ENCODE measurements at places on chromosomes 1 and 21.

GRCh38 chr1:207335695-207336363, 14.4 kb downstream of the CD55 start:
- DNase-seq: no peak

- no peak for DNase-seq
Measured at GRCh38 chr1:228148196-228148861, 1.4 kb upstream of the GJC2 start.

- DNase-seq: no peak
Measured at GRCh38 chr1:7405844-7406500, 365.1 kb upstream of the VAMP3 start.

GRCh38 chr1:21764615-21765423, 18.1 kb downstream of the USP48 start:
- DNase-seq: no peak

- DNase-seq: no peak
Measured at GRCh38 chr1:156488566-156489165, 11.9 kb downstream of the MEF2D start.

GRCh38 chr1:89894210-89895201, 73.7 kb downstream of the LRRC8D start:
- no peak for DNase-seq

DNA sequence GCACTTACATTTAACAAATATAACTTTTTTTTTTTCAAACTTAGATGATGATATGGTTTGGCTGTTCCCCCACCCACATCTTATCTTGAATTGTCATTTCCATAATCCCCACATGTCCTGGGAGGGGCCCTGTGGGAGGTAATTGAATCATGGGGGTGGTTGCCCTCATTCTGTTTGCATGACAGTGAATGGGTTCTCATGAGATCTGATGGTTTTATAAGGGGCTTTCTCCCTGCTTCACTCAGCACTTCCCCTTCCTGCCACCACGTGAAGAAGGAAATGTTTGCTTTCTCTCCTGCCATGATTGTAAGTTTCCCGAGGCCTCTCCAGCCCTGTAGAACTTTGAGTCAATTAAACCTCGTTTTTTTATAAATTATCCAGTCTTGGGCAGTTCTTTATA, 432.6 kb downstream of the AMY1C start:
- no peak for DNase-seq

GRCh38 chr1:165647517-165647916, 16.5 kb downstream of the MGST3 start:
- DNase-seq: no peak

- DNase-seq: no peak
Measured at GRCh38 chr1:53266038-53266437, 27.7 kb upstream of the MAGOH start.

- DNase-seq: no peak
Measured at GRCh38 chr1:187264995-187265602, 436.4 kb downstream of the PLA2G4A start.

DNA sequence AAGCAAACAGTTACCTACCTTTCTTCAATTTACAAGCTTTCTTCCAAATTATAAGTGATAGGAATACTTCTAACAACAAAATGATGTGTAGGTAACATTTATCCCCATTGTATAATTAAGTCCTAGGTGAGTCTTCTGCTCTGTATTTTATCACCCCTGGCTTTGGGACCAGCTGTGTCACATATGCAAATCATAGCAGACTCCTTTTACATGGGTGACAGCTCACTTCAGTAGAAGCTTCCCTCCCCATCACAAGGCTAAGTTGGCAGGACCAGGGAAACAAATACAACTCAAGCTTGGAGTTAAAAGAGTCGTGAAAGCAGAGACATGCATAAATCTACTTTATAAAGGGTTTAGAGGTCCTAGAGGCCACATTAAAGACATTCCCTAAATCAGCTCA, 121.1 kb upstream of the RUNX1 start:
- no peak for DNase-seq

- no peak for DNase-seq
Measured at GRCh38 chr1:32116531-32116930, 8.7 kb downstream of the KPNA6 start.

- no peak for DNase-seq
Measured at GRCh38 chr1:99737016-99737415, 29.4 kb downstream of the FRRS1 start.

DNA sequence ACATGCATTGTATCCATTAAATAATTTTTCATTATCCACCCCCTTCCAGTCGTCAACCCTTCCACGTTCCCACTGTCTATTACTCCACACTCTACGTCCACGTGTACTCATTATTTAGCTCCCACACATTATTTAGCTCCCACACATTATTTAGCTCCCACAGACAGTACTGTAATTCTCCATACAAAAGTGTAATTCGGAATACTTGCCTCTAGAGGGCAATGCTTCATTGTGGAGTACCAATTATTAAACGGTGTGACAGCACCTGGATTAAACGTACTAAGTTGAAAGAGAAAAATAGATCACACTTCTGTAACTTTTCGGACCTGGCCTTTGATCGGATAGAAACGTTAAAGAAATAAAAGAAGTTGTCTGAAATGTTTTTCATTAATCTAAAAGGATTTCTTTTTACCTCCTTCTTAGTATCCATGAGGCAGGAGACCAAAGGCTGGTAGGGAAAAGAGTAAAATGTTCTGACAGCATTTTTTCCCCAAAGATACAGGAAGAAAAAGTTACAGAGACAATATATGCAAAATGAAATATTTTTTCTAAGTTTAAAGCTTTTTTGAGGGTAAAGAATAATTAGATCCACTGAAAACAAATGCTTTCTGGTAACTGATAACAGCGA, 99.2 kb downstream of the LHX8 start:
- no peak for DNase-seq

- no peak for DNase-seq
Measured at GRCh38 chr21:16468184-16468583, 738.4 kb downstream of the USP25 start.

DNA sequence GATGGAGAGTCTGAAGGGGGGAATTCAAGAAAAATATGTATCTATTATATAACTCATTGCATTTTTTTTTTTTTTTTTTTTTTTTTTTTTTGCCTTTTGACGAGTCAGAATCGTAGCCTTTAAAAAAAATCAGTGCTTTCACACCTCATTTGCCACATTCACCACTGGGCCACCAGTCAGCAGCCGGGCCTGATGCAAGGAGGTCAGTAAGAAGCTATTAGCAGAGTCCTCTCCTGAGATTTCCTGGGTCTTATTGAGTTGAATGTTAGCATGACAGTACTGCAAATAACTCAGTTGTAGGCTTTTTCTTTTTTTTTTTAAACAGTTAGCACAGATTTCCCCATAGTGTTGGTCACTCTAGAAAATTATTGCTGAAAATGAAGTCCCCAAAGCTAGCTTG, 139.8 kb downstream of the SPATA17 start:
- no peak for DNase-seq

- DNase-seq: no peak
Measured at GRCh38 chr1:235502601-235503402, 1.4 kb downstream of the B3GALNT2 start.

DNA sequence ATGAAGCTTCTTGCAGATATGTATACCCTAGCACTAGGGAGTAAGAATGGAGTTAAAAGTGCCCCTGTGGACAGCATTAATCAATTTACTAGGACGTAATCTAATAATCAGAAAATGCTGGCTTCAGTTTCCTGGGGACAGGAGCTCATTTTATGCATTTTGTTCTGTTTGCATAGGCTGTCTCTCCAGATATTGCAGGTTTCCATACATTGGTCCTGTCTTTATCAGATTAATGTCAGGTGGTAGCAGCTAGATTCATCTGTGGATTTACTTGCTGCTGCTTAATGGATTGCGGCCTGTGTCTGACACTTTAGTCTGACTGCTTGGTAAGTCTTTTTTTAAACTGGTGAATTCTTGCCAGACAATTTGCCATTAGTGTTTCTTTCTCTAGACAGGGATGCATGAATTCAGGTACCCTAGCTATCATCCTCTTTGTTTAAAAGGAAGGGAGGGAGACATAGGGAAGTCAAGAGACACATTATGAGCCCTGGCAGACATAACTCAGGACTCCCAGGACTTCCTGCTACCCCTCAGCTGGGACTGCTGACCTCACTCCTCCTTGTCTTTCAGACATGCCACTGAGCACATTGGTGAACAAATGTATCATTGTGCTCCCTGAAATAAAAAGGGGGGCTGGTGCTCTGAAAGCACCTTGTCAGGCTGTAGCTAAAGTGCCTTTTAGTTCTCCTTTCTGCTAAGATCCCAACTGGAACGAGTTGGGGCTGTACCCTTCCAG, 47.7 kb downstream of the NOS1AP start:
- no peak for DNase-seq

DNA sequence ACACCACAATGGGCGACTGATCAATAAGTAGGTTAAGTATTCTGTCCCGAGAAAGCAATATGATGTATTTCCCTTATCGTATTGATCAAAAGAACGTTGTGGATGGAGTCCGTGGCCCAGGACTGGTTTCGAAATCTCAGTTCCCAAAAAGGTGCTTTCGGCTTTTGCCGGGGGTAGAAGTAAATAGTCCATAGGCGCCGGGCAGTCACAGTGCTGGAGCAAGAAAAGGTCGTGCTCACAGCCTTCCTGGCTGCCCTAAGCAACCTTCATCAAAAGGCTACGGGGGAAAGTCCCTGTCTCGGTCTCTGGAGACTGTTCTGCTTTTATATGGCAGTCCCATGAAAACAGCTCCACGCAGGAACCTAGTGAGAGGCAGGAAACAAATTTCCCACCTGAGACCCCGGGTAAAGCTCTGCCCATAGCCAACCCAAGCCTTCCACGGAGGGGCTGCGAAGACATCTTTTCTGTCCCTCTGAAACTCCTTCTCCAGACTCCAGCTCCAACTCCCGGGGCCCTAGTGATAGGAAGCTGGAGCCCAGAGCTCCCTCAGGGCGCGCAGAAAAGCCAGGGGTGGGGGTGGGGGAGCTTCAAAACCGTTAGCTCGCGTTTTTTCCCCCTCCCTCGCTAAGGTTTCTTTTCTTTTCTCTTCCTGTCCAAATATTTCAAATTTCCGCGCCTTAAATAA, 7.0 kb downstream of the CDKN2C start:
- no peak for DNase-seq

DNA sequence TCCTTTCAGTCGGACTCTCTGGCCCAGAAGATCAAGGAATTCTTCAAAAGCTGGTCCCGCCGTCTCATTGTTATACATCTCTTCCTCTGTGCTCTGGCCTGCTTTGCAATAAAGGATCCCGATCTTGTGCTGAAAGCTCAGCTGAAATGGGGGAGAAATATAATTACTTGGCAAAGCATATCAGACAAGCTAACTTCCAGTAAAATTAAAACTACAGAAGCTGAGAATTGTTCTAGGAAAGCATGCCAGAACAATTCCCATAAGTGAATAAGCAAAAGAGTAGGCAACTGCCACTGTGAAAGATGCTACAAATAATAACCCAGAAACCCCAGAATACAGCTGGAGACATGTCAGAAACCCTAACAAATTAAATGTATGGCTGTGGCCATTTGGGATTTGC, 146.1 kb downstream of the SIPA1L2 start:
- DNase-seq: no peak

- DNase-seq: no peak
Measured at GRCh38 chr1:179337288-179337687, 28.5 kb upstream of the AXDND1 start.

- DNase-seq: no peak
Measured at GRCh38 chr21:45026826-45027225, 47.6 kb upstream of the ADARB1 start.

DNA sequence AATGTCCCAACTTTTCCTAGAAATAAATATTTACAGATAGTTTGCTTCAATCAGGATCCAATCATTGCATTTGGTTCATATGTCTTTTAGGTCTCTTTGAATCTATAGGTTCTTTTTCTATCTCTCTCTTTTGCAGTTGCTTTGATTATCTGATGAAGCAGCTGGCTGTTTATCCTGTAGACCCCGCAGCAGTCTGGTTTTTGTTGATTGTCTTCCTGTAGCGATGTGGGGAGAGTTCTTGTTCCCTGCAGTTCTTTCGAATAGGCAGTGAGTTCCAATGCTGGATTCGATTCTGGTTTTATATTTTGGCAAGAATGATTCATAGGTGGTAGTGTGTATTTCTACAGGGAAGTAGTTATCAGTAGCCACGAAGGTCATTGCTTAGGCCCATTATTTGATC, 7.4 kb upstream of the MIXL1 start:
- no peak for DNase-seq

DNA sequence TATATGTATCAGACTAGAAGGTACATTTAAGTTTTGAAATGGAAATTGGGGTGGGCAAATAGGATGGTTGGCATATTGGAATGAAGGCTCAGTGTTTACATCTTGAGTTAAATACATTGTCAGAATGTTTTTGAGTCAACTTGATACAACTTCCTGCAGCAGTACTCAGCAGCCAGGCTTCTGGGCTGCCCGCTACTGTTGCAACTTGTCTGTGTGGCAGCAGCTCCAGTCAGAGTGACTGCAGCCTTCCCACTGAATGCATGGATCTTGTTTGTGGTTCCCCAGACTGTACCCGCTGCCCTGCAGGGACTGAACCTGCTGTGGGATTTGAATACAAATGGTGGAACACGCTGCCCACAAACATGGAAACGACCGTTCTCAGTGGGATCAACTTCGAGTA, 24.9 kb upstream of the SARS1 start:
- DNase-seq: no peak

GRCh38 chr1:18721041-18721440, 90.4 kb downstream of the PAX7 start:
- DNase-seq: no peak

GRCh38 chr1:156115514-156116374, 1.2 kb downstream of the LMNA start:
- DNase-seq: no peak

GRCh38 chr1:164625004-164625617, 66.1 kb downstream of the PBX1 start:
- DNase-seq: no peak

GRCh38 chr1:88104236-88104635, 579.8 kb upstream of the PKN2 start:
- DNase-seq: no peak

DNA sequence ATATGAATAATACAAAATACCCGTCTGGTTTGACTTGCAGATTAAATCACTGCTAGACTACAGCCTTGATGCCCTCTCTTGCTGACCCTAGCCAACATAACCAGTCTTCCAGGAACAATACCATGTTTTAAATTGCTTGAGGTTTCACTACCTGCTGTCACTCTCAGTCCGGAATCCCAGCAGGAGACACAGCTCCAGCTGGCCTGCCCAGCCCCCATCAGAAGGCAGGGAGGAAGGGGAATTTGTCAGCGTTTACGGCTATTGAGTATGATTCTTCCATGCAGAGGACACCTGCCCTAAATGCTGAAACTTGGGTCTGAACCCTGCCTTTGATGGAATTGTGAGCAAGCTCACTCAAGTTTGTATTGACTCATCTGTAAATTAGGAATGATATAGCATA, 33.0 kb downstream of the ZNF496 start:
- no peak for DNase-seq

- no peak for DNase-seq
Measured at GRCh38 chr1:48596046-48596445, 124.0 kb upstream of the SPATA6 start.
